ENCODE measurements at places on chromosomes 2 and 18. TPM values are rescaled to one million over a fixed set of nuclear protein-coding genes. Genes with fewer than 3 reads are reported as not detected.
A peak's percentile ranks its signal among the peaks of the same experiment; 100 is the strongest.

SCYGR7 gene
- not detected for total RNA-seq

GKN1 gene
- not detected for total RNA-seq

ITM2C gene
- total RNA-seq = 8.4 TPM

SCN3A gene
- total RNA-seq = not detected

CAB39 gene
- 57.3 TPM for total RNA-seq

APCDD1 gene
- total RNA-seq = 0.95 TPM

SPDYA gene
- 0.92 TPM for total RNA-seq

- no peak overlapping the region for H3K27ac ChIP-seq
- H3K27me3 ChIP-seq = peaks cover 12% of the 10 kb centered on the region
- peak; percentile 34 for DNase-seq
- H3K4me3 ChIP-seq = no peak overlapping the region
Measured at GRCh38 chr18:47953471-47953931, 23.0 kb upstream of the SMAD2 start.

- DNase-seq = no peak
- no peak overlapping the region for H3K4me3 ChIP-seq
- H3K27ac ChIP-seq = no peak overlapping the region
- no peaks in the 10 kb centered on the region for H3K4me1 ChIP-seq
Measured at GRCh38 chr2:96914332-96914731, 44.5 kb upstream of the SEMA4C start.

DNA sequence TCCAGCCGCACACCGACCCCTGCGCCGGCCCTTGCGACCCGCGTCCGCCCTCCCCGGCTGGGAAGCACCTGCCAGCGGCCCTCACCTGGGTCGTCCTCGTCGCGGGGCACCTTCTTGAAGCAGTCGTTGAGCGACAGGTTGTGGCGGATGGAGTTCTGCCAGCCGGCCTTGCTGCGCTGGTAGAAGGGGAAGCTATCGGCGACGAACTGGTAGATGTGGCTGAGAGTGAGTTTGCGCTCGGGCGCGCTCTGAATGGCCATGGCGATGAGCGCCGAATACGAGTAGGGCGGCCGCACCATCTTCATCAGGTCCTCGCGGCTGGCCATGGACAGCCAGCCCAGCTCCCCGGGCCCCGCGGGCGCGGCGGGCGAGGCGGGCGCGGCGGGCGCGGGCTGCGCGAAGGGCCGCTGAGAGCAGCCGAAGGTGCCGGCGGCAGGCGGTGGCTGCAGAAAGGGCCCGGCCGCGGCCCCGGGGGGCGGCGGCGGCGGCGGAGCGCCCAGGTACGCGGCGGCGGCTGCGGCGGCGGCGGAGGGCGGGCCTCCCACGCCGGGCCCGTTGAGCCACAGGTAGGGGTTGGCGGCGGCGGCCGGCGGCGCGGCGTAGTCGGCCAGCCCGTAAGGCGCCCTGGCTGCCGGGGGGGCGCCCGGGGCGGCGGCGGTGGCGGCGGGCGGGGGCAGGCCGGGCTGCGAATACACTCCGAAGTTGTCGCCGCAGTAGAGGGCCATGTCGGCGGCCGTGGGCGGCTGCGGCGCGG lies 505 bp downstream of the FOXI3 start:
- no peak overlapping the region for H3K4me3 ChIP-seq
- no peaks in the 10 kb centered on the region for H3K36me3 ChIP-seq
- no peak for DNase-seq
- H3K4me1 ChIP-seq = peaks cover 3% of the 10 kb centered on the region

GRCh38 chr2:58369594-58369993 lies 128.5 kb upstream of the FANCL start:
- no peaks in the 10 kb centered on the region for H3K27me3 ChIP-seq
- H3K36me3 ChIP-seq = no peaks in the 10 kb centered on the region
- no peak overlapping the region for H3K27ac ChIP-seq
- H3K4me3 ChIP-seq = no peak overlapping the region

DNA sequence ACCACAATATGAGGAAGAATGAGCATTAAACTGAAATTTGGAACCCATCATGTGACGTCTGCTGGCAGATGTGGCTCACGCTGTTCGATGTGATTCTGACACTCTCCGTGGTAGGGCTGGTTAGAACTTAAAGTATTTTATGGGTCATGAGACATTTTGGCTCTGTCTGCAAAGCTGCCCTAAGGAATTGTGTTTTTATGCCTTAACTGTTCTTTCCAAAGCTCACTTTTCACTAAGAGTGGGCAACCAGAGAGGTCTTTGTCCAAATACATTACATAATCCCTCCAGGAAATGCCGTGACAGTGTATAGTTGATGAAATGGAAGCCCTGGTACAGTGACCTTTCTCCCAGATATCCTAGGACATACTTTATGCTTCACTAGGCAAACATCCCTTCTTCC lies 119.1 kb downstream of the AQP4 start:
- H3K4me3 ChIP-seq = no peak overlapping the region
- no peak overlapping the region for H3K27ac ChIP-seq
- no peaks in the 10 kb centered on the region for H3K36me3 ChIP-seq

GRCh38 chr2:159129269-159129668 lies 157.2 kb downstream of the WDSUB1 start:
- no peaks in the 10 kb centered on the region for H3K36me3 ChIP-seq
- H3K4me3 ChIP-seq = no peak overlapping the region
- no peak for DNase-seq
- H3K4me1 ChIP-seq = peaks cover 61% of the 10 kb centered on the region
- H3K27ac ChIP-seq = no peak overlapping the region

DNA sequence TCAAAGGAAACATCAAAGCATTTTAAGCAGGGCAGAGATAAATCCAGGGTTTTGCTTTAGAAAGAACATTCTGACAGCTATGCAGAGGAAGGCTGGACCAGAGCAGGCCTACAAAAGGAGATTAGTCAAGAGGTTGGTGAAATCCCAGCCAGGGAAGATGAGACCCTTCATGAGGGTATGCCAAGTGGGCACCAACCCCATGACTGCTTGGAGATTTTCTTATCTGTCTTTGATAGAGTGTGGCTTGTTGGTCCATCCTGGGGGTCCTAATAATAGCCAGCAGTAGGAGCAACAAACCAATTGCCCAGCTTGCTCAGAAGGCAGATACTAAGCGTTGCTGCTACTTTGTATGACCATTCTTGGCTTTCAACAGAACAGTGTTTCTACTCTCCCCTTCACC lies 895.4 kb downstream of the EPHA4 start:
- no peak overlapping the region for H3K27ac ChIP-seq
- no peaks in the 10 kb centered on the region for H3K27me3 ChIP-seq
- H3K36me3 ChIP-seq = no peaks in the 10 kb centered on the region
- DNase-seq = no peak
- no peak overlapping the region for H3K4me3 ChIP-seq
- H3K4me1 ChIP-seq = no peaks in the 10 kb centered on the region
